Nephron progenitor cell (in vitro differentiated cells): ENCODE measurements at places on chromosomes 2 and 18.
A peak's percentile ranks its signal among the peaks of the same experiment; 100 is the strongest.

- DNase-seq: no peak
Measured at GRCh38 chr2:49255409-49255971, 101.2 kb upstream of the FSHR start.

GRCh38 chr2:224835405-224835804 is 119.2 kb upstream of the CCDC195 start:
- DNase-seq: no peak

DNA sequence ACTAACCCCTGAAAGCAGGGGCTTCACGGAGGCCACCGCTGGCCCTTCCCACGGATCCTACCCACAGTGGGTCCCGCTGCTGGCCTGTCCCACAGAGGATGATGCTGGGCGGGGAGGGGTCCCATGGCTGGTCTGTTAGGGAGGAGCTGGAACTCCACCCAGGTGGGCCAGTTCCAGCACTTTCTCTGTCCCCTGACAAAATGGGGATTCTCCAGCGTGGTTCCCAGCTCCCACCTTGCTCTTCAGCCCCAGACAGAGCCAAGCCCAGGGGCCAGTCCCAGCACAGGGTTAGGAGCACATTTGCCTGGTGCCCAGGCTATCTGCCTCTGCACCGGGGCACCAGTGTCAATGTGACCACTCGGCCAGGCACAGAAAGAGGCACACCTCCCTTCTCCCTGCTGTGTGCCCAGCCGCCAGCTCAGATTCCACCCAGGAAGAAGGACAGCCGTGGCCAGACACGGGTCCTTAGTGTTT is 50.0 kb downstream of the ANKMY1 start:
- no peak for DNase-seq

DNA sequence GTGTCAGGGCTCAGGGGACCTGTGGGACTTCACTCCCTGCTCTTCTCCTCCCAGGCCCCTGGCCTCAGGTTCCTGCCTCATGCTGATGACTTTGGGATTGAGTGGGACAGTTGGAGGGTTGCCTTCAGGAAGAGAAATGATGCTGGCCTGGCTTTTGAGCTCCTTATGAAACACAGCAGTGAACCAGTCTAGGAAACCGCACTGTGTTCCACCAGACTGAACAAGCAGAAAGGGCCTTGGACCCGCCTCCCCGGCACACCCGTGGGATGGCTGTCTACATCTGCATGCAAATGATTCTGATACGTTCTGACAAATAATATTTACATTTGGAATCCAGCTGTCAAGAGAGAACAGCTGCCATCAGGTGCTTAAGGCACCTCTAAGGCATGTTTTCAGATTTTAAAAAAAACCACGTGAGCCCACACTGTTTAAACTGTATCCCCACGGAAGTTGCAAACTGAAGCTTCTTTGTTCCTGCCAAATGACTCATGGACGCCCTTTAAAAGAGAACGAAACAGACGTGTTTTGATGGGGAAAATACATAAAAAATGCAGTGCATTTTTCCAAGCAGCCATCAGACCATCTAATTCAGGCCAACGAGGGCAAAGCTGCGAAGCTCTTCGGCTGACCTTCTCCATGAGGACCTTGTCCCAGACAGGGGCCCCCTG is 27.6 kb upstream of the ASAP2 start:
- DNase-seq: no peak

DNA sequence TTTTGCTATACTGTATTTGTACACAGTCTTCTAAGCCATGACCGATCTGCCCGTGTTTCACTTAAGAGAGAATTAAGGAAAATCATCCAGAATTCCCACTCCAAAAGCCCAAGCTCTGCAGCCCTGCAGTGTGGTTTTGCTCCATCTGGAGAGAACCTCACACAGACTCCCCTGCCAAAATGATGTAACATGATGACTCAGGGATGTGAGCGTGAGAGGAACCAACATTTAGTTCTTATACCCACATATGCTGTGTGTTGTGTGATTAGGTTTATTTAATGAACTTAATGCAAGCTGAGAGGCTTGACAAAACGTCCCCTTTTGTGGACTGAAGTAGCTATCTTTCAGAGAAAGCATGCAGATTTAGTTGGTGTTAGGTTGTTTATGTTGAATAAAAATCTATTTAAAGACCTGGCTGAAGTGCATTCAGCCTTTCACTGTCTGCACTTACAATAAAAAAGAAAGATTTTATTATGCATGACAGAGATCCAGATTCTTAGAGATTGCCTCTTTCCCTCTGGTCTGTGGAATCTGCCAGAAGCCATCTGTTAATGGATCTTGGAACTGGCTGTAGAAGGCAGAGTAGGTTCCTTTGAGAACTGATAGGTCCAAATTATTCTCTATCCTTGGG is 6.3 kb downstream of the RAB12 start:
- no peak for DNase-seq

GRCh38 chr2:61626827-61627226 is 88.7 kb upstream of the XPO1 start:
- DNase-seq: no peak

DNA sequence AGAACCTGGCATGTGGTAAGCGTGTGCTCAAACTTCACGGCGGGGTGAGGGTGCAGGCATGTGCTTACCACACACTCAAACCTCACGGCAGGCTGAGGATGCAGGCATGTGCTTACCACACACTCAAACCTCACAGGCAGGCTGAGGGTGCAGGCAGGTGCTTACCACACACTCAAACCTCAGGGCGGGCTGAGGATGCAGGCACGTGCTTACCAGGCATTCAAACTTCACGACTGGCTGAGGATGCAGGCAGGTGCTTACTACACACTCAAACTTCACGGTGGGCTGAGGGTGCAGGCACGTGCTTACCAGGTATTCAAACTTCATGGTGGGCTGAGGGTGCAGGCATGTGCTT is 105.0 kb upstream of the ALKAL2 start:
- DNase-seq: no peak

DNA sequence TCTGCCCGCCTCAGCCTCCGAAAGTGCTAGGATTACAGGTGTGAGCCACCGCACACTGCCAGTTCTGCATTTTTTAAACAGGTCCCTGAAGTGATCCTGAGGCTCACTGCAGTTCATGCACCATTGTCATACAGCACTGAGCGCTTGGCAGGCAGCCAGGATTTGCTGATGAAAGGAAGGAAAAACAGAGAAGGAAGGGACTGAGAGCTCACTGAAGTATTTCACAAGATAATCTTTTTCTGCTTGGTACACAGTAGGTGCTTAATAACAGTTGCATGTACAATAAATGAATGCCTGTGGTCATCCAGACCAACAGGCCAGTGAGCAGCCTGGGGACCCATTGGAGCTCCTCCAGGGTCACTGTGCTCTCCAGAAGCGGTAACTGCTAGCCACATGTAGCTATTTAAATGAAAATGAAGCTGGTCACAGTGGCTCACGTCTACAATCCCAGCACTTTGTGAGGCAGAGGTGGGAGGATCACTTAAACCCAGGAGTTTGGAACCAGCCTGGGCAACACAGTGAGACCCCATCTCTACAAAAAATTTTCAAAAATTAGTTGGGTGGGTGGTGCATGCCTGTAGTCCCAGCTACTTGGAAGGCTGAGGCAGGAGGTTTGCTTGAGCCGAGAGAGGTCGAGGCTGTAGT is 33.1 kb upstream of the SMAD7 start:
- no peak for DNase-seq

- peak; percentile 71 for DNase-seq
Measured at GRCh38 chr2:10911291-10912075, at the start of gene KCNF1. Gene KCNF1, plus strand, starts transcription at chr2:10911934. Its CDS starts 493 bp downstream, at chr2:10912427.

- no peak for DNase-seq
Measured at GRCh38 chr2:46737577-46737976, 178.0 kb downstream of the MCFD2 start.

DNA sequence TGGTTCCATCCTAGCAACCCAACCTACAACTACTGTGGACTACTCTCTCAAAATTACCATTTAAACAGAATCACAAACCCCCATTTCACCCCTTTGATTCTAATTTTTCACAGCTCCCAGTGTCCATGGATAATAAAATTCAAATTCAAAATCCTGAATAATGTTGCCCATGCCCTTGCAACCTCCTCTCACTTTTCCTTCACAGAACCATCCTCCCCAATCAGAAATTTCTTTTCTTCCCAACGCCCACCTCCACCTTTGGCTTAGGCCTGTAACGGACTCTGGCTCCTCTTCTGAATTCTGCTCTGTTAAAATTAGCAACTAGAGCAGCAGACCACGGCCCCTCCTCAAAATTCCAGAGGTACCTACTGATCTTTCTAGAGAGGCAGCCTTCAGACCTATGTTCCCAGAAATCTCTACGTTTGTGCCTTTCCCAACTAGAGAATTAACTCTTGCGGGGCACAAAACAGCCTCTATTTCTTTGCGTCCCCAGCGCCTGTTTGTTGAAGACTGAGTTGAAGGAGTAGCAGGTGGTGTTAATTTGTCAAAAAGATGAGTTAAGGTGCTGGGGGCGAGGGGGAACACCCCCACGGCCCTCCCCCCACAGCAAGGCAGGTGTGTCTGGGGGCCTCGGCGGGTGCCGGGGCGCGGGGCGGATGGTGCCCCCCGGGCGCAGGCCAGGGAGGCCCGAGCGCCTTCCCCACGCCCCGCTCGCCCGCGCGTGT is 428 bp upstream of the MAP3K20 start:
- no peak for DNase-seq

DNA sequence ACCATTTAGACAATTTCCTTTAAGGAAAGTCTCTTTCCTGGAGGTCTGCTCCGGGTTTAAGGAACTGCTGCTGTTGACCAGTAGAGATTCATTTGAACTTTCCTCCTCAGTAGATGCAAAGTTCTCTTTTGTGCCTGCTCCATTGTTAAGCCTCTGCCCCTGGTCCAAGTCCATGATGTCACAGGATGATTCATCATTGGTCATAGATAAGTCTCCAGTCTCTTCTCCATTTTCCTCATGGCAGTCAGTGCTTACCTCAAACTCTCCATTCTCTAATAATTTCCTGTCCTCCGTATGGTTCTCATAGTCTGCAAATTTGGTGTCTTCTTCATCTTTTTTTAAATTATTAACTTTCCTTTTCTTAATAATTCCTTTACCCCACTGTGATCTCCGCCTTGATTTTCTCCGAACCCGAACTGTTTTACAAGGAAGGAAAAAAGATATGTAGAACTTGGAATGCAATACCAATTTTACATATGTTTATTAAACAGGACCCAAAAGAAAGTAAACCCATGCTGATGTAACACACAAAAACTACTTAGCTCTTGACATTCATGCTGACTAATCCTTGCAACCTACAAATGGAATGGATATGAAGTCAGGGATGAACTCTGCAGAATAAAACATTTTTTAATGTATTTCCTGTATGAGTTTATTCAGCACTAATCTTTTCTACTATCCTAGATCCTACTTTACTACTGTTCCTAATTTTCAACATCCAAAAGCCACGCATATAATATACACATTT is 169.1 kb downstream of the ATAD2B start:
- DNase-seq: no peak

GRCh38 chr2:182973441-182974352 is 64.6 kb downstream of the NCKAP1 start:
- DNase-seq: no peak

- DNase-seq: no peak
Measured at GRCh38 chr18:67117804-67118203, 398.7 kb downstream of the DSEL start.

- DNase-seq: no peak
Measured at GRCh38 chr18:79472946-79473345, 77.2 kb downstream of the NFATC1 start.

GRCh38 chr2:145748927-145749326 is 1229.0 kb upstream of the ZEB2 start:
- no peak for DNase-seq

DNA sequence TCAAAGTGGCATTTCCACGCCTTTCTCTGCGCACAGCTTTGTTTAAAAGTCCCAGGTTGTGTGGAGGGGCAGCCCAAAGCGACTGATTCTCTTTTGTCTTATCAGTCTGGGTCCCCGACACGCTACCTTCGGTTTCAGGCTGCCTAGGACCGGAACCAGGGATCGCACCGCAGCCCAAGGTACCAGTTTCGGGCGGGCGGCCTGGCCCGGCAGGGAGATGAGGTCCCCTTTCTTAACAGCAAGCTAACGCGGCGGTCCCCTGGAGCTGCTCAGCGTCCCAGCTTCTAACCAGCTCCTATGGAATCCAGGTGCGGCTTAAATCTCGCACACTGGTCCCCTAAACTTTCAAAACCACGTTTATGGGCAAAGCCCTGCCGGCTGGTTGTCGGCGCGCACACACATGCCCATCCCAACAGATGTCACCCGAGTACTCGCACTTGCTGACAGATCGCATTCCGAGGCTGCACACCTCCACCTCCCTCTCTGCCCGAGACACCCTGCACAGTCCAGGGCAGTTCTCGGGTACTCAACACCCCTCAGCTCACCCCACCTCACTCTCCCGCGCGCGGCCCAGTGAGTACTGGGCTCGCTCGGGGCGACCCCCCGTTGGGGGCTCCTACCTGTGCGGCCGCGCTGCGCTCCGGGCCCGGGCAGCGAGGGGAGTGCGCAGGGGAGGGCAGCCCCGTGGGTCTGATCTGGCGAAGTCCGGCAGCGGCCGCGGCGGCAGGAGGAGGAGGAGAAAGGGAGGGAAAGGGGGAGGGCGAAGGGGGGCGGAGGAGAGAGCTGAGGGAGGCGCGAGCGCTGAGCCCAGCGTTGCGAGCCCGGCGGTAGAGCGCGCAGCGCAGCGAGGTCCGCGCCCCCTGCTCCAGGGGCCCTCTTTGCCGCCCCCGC is at the start of gene EFEMP1:
TSS of gene EFEMP1 (minus strand) at position 692 of the 891 bp plus-strand sequence. CDS start 1,342 bp downstream, outside the sequence.
- peak; percentile 85 for DNase-seq

GRCh38 chr2:192749611-192750200 is 555.0 kb upstream of the TMEFF2 start:
- no peak for DNase-seq

GRCh38 chr2:138601458-138602165 is 100.0 kb downstream of the SPOPL start:
- no peak for DNase-seq

GRCh38 chr2:185144159-185144919 is 546.0 kb downstream of the ZNF804A start:
- no peak for DNase-seq

GRCh38 chr18:45745817-45746461 is 22.0 kb downstream of the SLC14A1 start:
- DNase-seq: no peak

DNA sequence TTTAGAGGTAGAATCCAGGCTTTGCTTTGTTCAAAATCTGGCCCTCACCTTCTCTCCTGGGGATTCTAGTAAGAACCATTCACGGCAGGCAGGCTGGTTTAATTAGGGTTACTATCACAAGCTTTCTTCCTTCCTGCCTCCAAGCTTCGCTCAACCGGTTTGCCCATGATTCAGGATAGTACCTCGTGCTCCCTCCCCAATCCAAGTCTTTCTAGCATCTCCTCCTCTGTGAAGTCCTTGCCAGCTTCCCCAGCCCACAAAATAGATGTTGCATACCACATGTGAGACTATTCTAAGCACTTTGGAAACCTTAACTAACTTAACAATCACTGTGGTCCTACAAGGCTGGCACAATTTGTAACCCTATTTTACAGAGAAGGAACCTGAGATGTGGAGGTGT is 135.1 kb downstream of the SOCS6 start:
- no peak for DNase-seq
